ENCODE measurements at places on chromosomes 4 and X. TPM values are rescaled to one million over a fixed set of nuclear protein-coding genes. Genes with fewer than 3 reads are reported as not detected.

- DNase-seq: no peak
Measured at GRCh38 chrX:100297728-100298127, 112.3 kb downstream of the PCDH19 start.

DNA sequence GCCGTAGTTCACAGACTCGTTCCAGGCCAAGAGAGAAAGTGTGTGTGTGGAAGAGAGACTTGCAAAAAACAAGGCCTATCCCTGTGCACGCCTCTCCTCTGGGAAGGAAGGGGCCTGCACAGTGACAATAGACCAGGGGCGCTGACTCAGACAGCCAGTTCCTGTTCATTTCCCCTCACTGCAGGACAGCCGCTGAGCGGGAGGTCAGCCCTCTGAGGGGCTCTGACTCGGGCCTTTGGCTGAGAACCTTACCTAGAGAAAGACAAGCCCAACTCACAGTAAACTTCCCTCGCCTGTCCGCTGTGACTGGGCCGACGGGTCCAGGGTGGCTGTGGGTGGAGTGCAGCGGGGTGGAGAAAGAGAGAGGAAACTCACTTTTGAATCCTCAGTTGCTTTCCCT lies 52.1 kb downstream of the RTL5 start:
- DNase-seq: no peak

GRCh38 chr4:103197765-103198110 lies 405 bp downstream of the CENPE start:
- no peak for DNase-seq

Gene SPATA4
- polyA plus RNA-seq: 0.24 TPM

Gene TRIM75
- 0.10 TPM for polyA plus RNA-seq

Gene CLOCK
- 17.6 TPM for polyA plus RNA-seq

Gene MBNL3
- 10.6 TPM for polyA plus RNA-seq
